ENCODE measurements at places on chromosomes 3 and 15.
A peak's percentile ranks its signal among the peaks of the same experiment; 100 is the strongest.

- no peak for DNase-seq
Measured at GRCh38 chr15:75584121-75584520, 5.0 kb upstream of the PTPN9 start.

DNA sequence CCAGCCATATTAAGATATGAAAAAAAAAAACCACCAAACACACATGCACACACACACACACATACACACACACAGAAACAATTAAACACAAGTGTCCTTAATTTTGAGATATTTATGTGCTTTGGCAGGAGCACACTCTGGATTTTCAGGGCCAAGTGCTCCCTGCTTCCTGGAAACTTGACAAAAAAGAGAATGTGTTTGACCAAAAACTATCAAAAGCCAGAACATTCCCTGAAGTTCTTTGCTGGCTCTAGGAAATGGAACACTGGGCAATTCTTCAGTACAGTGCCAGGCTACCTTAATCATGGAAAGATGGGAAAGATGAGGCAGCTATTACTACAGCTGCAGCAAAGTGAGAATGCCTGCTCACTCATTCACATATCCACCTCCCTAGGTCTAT, 44.6 kb downstream of the P3H2 start:
- DNase-seq: no peak

DNA sequence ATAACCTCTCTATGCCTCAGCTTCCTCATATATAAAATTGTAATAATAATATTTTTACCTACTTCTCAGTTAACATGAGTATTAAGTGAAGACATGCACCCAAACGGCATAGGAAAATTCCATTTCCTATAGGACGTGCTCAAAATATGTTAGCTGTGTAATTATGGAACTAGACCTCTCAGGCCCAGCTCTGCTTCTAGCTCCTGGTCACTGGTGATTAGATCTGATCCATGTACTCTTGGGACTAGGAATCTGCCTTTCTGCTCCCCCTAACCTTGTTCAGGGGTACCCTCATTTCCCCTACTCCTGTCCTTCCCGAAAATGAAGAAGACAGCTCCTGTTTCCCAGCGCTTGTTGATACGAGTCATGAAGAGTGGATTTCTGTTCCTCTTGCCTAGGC, 29.6 kb downstream of the TF start:
- DNase-seq: no peak

DNA sequence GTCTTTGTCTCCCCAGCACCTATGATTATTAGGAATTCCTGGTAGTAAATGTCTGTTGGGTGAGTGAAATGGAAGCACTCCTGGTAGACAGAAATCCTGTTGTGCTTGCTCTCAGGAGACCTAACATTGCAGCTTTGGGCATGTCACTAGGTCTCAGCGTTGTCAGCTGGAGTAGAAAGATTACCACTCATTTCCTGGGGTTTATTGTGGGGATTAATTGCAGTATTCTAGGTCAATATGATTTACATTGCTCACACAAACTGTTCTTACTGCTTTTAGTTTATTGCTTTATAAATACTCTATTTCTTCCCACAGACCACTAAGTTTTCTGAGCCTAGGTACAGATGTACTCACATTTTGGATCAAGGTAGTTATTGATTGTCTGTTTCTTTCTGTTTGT, 5.1 kb downstream of the TSEN2 start:
- DNase-seq: no peak

GRCh38 chr15:49693498-49693897, 72.7 kb downstream of the DTWD1 start:
- DNase-seq: peak; percentile 38

- DNase-seq: peak; percentile 68
Measured at GRCh38 chr3:71341721-71342120, 241.8 kb downstream of the FOXP1 start.

DNA sequence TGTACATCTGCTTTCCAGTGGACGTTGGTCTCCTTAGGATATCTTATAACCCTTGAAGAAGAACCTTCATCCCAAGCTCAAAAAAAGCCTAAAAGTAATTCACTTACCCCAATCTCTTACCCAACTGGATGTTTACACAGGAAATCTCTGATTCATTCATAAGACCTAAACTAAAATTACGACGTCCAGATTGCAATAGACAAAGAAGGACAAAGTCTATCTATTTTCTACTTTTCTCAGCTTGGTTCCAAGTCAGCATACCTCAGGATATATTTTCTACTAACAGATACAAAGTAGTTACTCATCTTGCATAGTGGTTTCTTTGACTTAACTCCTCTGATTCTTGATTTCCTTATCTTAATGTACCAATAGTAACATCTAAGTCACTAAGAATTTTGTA, 669.9 kb downstream of the OTOL1 start:
- DNase-seq: no peak

GRCh38 chr3:11699083-11699427, 55.3 kb upstream of the VGLL4 start:
- DNase-seq: no peak

GRCh38 chr3:69297501-69297900, 88.4 kb downstream of the FRMD4B start:
- no peak for DNase-seq

Measured in stromal cell of bone marrow (primary cell).